ENCODE measurements at places on chromosomes 6 and 20. TPM values are rescaled to one million over a fixed set of nuclear protein-coding genes. Genes with fewer than 3 reads are reported as not detected.

The DZANK1 gene
- 1.0 TPM for total RNA-seq

The MOXD1 gene
- 1.9 TPM for total RNA-seq

The KLC4 gene
- 20.3 TPM for total RNA-seq

The FOXC1 gene
- 3.7 TPM for total RNA-seq

The OR2B6 gene
- 0.19 TPM for total RNA-seq

The EYS gene
- total RNA-seq: 0.28 TPM

The SLC25A27 gene
- total RNA-seq: 1.8 TPM

The MLN gene
- total RNA-seq: 0.61 TPM

The MRAP2 gene
- 1.6 TPM for total RNA-seq

The OR2J1 gene
- not detected for total RNA-seq

The GJA10 gene
- 0.05 TPM for total RNA-seq

The MSH5 gene
- total RNA-seq: 8.4 TPM

The CFAP61 gene
- 0.24 TPM for total RNA-seq

The RNASET2 gene
- total RNA-seq: 72.2 TPM

The KCNB1 gene
- 0.09 TPM for total RNA-seq

The CDSN gene
- 0.05 TPM for total RNA-seq

All from thymus (tissue), 14 donors.